ENCODE measurements at places on chromosomes 12 and 14. TPM values are rescaled to one million over a fixed set of nuclear protein-coding genes. Genes with fewer than 3 reads are reported as not detected.

- DNase-seq: no peak
- H3K4me1 ChIP-seq: peaks cover 10% of the 10 kb centered on the region
- H3K27me3 ChIP-seq: no peaks in the 10 kb centered on the region
Measured at GRCh38 chr14:34072921-34073320, 122.0 kb upstream of the EGLN3 start.

GRCh38 chr12:12228402-12228801, 38.4 kb downstream of the LRP6 start:
- DNase-seq: no peak
- H3K27ac ChIP-seq: no peak overlapping the region
- no peaks in the 10 kb centered on the region for H3K27me3 ChIP-seq
- H3K4me3 ChIP-seq: no peak overlapping the region
- H3K36me3 ChIP-seq: peaks cover 19% of the 10 kb centered on the region
- H3K4me1 ChIP-seq: peaks cover 16% of the 10 kb centered on the region

The GPR135 gene
- total RNA-seq: 4.2 TPM

The CD163 gene
- total RNA-seq: 0.22 TPM

DNA sequence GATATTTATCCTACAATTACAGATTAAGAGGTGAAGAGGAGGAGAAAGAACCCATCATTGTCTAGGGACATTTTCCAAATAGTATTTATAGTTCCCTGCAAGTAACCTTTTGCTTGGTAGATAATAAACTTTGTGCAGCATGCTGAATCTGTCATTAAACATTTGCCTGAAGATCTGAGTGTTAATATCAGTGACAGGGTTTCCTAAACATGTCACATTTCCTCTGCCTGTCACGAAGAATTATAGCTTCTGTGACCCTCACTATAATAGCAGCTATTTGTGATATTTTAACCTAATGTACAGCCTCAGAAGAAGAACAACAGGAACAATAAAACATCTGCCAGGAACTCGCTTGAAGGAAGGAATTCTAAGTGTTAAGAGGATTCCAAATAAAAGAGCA, 350.3 kb downstream of the GXYLT1 start:
- no peak for DNase-seq
- peak overlapping the region; percentile 4 for H3K27ac ChIP-seq
- no peak overlapping the region for H3K4me3 ChIP-seq
- peaks cover 3% of the 10 kb centered on the region for H3K36me3 ChIP-seq
- peaks cover 13% of the 10 kb centered on the region for H3K4me1 ChIP-seq

The NEDD8 gene
- total RNA-seq: 155 TPM

The APOF gene
- not detected for total RNA-seq

DNA sequence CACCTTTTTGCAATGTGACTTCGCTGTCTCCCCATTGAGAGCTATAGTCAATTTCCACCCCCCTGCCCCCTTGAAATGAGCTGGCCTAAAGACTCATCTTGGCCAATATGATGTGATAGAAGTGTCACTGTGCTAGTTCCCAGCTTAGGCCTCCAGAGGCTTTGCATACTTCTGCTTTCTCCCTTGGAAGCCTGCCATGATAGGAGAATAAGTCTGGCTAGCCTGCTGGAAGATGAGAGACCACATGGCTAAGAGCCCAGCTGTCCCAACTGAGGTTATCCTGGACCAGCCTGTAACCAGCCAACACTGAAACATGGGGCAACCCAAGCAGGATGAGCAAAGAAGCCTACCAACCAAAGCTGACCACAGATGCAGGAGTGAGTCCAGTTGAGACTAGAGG, 196.9 kb downstream of the GRIN2B start:
- no peak overlapping the region for H3K27ac ChIP-seq
- DNase-seq: no peak
- peaks cover 10% of the 10 kb centered on the region for H3K4me1 ChIP-seq

DNA sequence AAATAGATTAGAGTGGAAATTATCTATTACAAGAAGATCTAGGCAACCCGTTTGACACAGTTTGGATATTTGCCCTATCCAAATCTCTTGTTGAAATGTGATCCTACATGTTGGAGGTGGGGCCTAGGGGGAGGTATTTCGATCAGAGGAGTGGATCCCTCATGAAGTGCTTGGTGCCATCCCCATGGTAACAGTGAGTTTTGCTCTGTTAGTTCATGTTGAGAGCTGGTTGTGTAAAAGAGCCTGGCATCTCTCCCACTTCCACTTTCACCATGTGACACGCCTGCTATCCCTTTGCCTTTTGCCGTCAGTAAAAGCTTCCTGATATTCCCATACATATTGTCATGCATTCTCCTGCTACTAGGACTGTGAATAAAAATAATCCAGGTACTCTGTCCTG, 66.4 kb upstream of the FLRT2 start:
- no peak overlapping the region for H3K27ac ChIP-seq
- no peak overlapping the region for H3K4me3 ChIP-seq
- H3K36me3 ChIP-seq: no peaks in the 10 kb centered on the region

DNA sequence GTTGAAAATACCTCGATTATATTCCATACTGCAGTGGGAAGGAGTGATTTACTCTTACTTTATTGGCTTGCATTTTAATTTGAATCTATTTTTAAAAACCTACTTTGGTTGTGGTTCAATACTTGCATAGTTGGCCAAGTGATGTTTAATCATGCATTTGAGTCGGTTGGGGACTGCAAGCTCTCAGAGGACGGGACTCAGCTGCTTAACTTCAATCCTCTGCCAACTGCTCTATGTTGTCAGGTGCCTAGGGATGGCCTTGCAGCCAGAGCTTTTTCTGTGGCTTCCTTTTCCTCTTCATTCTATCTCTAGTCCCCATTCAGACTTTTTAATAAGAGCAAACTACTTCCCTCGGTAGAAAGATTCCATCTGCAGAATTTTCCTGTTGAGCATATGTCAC, 53.4 kb upstream of the KRR1 start:
- H3K27ac ChIP-seq: no peak overlapping the region
- peaks cover 5% of the 10 kb centered on the region for H3K36me3 ChIP-seq
- no peak overlapping the region for H3K4me3 ChIP-seq
- H3K27me3 ChIP-seq: no peaks in the 10 kb centered on the region

The P2RX7 gene
- total RNA-seq: 0.40 TPM

DNA sequence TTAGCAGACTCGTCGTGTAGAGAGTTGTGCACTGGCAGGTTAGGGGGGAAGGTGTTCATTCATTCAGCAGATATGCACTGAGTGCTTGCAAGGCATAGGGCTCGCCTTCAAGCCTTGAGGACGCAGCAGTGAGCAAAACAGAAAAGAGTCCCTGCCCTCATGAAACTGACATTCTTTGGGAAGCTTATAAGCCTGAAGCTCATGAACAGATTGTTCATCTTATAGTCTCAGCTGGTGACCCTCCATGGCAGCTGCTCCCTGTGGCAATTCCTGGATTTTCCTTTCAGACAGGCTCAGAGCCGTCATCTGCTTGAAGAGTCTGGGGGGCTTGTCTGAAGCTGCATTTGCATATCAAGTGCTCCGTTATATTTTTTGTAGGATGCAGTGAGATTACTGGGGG, 148.4 kb downstream of the PRKCH start:
- peak overlapping the region; percentile 74 for H3K27ac ChIP-seq
- peaks cover 47% of the 10 kb centered on the region for H3K4me1 ChIP-seq
- DNase-seq: no peak
- peaks cover 6% of the 10 kb centered on the region for H3K36me3 ChIP-seq
- no peak overlapping the region for H3K4me3 ChIP-seq

GRCh38 chr14:75046899-75047298, 4.4 kb downstream of the MLH3 start:
- peaks cover 24% of the 10 kb centered on the region for H3K4me1 ChIP-seq
- H3K4me3 ChIP-seq: no peak overlapping the region
- no peak overlapping the region for H3K27ac ChIP-seq
- H3K27me3 ChIP-seq: no peaks in the 10 kb centered on the region

DNA sequence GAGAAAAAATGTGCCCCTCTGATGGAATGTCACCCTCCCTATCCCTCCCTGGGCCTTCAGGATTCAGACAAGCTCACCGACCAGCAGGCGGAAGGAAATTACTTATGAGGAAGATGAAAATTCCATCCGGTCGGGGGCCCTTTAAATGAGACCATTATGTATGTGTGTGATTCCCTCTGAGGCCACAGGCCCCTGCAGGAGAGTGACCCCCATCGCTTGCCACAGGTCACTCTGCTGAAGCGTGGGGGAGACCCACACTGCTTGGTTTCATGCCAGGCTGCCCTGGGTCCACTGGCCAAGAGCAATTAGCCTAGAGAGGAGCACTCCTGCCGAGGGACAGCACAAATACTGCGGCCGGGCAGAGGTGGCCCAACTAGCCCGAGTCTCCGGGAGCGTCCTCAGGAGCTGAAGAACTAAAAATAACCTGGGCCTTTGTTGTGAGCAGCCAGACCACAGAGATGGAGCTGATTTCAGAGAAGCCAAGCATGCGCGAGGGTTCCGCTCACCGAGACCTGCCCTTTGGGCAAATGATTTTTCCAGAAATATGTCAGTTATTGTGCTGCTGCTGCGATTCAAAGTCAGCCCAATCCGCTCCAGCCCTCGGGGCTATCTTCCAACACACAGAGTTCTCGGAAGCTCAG, 276.4 kb downstream of the DPF3 start:
- peaks cover 4% of the 10 kb centered on the region for H3K27me3 ChIP-seq
- peak overlapping the region; percentile 52 for H3K27ac ChIP-seq
- no peak for DNase-seq

- no peaks in the 10 kb centered on the region for H3K4me1 ChIP-seq
- no peak overlapping the region for H3K27ac ChIP-seq
Measured at GRCh38 chr14:39419272-39419671, 13.0 kb downstream of the FBXO33 start.
